ENCODE measurements at places on chromosomes 7 and 10. TPM values are rescaled to one million over a fixed set of nuclear protein-coding genes. Genes with fewer than 3 reads are reported as not detected.

The PRSS2 gene
- 9.3 TPM for total RNA-seq

The PNLIPRP2 gene
- total RNA-seq: 1.1 TPM

The NMT2 gene
- 127 TPM for total RNA-seq

The SORCS1 gene
- total RNA-seq: 0.16 TPM

The SPDYE2 gene
- total RNA-seq: not detected

The APBB1IP gene
- total RNA-seq: 37.2 TPM

The GFRA1 gene
- 18.3 TPM for total RNA-seq

The ATP5F1C gene
- 206 TPM for total RNA-seq

The C10orf67 gene
- not detected for total RNA-seq

The TMEM248 gene
- total RNA-seq: 84.8 TPM

The WASHC2A gene
- total RNA-seq: 42.3 TPM

The STEAP2 gene
- total RNA-seq: 29.9 TPM

The OR2A42 gene
- not detected for total RNA-seq

The CDK13 gene
- 44.4 TPM for total RNA-seq

The MCM10 gene
- total RNA-seq: 1.2 TPM

The ZNF716 gene
- total RNA-seq: not detected

The MYO1G gene
- 8.7 TPM for total RNA-seq

The TMEM184A gene
- 0.16 TPM for total RNA-seq

The KIF11 gene
- 0.29 TPM for total RNA-seq

The CYP26A1 gene
- total RNA-seq: not detected

The SLC13A4 gene
- not detected for total RNA-seq

The RSBN1L gene
- total RNA-seq: 8.9 TPM

The PRKCQ gene
- total RNA-seq: 0.35 TPM

The KLF14 gene
- total RNA-seq: 2.9 TPM

The SLC26A4 gene
- total RNA-seq: 0.67 TPM

The TNS3 gene
- 152 TPM for total RNA-seq

The NRCAM gene
- 9.1 TPM for total RNA-seq

The FAM20C gene
- 121 TPM for total RNA-seq

The KAZALD1 gene
- 1.9 TPM for total RNA-seq

The AKR1C1 gene
- 593 TPM for total RNA-seq

The PMS2 gene
- total RNA-seq: 11.0 TPM

The MBL2 gene
- not detected for total RNA-seq

The GATAD1 gene
- 29.6 TPM for total RNA-seq

The NHLRC2 gene
- 33.7 TPM for total RNA-seq

The SYCE1 gene
- total RNA-seq: 2.1 TPM

The SYT15B gene
- total RNA-seq: 1.2 TPM

The CFTR gene
- total RNA-seq: 0.22 TPM

The TAS2R41 gene
- total RNA-seq: not detected

The EIF3B gene
- total RNA-seq: 150 TPM

Data from mesenteric fat pad (tissue), 1 donor.